ENCODE measurements at places on chromosomes 1 and 21. TPM values are rescaled to one million over a fixed set of nuclear protein-coding genes. Genes with fewer than 3 reads are reported as not detected.

HPCAL4 gene
- total RNA-seq, result 0.31 TPM

FHAD1 gene
- 0.60 TPM for total RNA-seq

HES2 gene
- total RNA-seq, result 5.5 TPM

C4BPB gene
- 2.2 TPM for total RNA-seq

TMEM125 gene
- total RNA-seq, result not detected

LCE1D gene
- total RNA-seq, result not detected

HSF2BP gene
- 1.8 TPM for total RNA-seq

CACNA1S gene
- total RNA-seq, result not detected

LCA5L gene
- total RNA-seq, result 1.8 TPM
